Vagina (tissue), 2 donors: ENCODE measurements at places on chromosomes 4 and X.

GRCh38 chr4:185792384-185793115 lies 19.4 kb downstream of the SORBS2 start:
- no peak for DNase-seq

- DNase-seq: no peak
Observed at GRCh38 chr4:8261851-8262535, 7.6 kb upstream of the HTRA3 start.

GRCh38 chr4:187270154-187270553 lies 546.5 kb upstream of the FAT1 start:
- no peak for DNase-seq

GRCh38 chrX:109614951-109615350 lies 10.0 kb downstream of the KCNE5 start:
- no peak for DNase-seq

- no peak for DNase-seq
Observed at GRCh38 chr4:152723236-152723635, 43.4 kb upstream of the TMEM154 start.

GRCh38 chr4:140865253-140866217 lies 109.3 kb upstream of the TBC1D9 start:
- DNase-seq: no peak

GRCh38 chrX:74449322-74449936 lies 28.1 kb downstream of the SLC16A2 start:
- DNase-seq: peak; percentile 49

- no peak for DNase-seq
Observed at GRCh38 chr4:87209696-87210095, 10.7 kb downstream of the KLHL8 start.

- no peak for DNase-seq
Observed at GRCh38 chrX:113726009-113726408, 857.9 kb upstream of the HTR2C start.

DNA sequence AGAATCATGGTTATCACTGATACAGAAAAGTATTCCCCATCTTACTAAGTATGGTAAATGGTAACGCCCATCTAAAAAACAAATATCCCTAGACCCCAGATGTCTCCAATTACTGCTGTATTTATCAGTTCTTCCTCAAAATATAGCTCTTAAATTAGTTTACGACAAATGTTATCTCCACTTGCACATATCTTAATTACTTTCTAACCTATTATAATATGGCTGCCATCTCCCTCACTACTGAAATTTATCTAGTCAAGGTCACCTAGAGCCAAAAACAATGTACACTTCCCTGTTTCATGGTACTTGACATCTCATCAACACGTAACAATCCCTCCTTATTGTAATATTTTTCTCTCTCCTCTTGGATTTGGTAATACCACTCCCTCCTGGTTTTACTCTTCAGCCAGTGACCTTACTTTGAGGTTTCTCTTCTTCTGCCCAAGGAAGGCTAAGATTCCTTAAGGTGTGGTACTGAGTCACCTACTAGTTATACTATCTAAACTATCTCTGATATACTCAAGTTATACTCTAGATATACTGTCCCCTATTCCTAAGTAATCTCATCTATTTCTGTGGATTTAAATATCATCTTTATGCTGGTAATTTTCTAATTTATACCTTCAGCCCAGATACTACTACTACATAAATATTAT lies 8.6 kb downstream of the LCORL start:
- no peak for DNase-seq

- DNase-seq: no peak
Observed at GRCh38 chr4:90025248-90025647, 101.9 kb upstream of the CCSER1 start.

DNA sequence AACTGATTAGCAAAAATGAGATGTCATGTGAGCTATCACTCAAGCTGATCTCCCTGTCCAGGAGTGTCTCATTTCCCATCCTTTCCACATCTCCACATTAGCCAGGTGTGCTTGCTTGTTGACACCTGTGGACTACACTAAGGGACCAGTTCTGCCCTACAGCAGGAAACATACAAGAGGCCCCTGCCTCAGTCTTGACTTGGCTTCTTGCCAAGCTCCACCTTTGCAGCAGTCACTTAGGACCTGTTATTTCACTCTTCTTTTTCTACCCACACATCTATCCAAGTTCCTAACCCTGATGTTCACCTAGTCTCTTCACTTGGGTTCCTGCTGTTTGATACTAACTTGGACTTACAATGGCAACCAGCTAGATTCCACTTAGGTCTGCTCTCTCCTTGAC lies 13.2 kb downstream of the FRMD7 start:
- DNase-seq: no peak

- DNase-seq: no peak
Observed at GRCh38 chrX:12370497-12370986, 232.3 kb downstream of the FRMPD4 start.

- no peak for DNase-seq
Observed at GRCh38 chrX:130575831-130576389, 174.1 kb downstream of the RBMX2 start.

- no peak for DNase-seq
Observed at GRCh38 chr4:72606751-72607150, 37.7 kb upstream of the ADAMTS3 start.

DNA sequence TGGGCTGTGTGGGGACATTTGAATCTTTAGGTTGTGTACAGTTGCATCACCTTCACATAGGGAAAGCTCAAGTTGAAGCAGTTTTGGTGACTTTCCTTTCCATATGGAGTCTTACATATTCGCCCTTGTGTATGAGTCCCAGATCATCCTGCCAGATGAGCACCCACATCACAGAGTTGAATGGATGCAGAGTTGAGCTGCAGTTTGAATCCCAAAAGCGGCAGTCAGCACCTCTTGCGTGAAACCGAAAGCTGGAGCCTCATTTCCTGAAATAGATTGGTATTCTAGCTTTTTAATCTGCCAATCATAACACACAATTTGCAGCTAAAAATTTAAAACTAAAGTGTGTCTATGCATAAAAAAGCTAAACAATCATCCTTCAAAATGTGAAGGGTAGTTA lies 162.9 kb upstream of the DIPK2B start:
- no peak for DNase-seq

DNA sequence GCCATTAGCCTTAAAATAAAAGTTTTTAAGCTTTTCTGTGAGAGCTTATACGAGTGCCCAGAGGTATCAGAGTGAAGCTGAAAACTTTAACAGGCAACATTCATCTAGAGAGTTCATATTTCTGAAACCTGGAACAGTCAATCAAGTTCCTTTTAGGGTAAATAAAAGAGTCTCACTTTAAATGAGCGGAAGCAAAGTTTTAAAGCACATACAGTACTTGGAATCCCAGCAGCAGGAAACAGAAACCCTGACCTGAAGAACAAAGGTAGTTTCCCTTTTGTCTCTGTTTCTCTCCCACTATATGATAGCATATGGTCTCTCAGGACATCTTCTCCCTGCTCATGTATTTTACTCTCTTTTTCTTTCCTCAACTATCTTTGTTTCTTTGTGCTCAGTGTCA lies 153.0 kb downstream of the ASB9 start:
- no peak for DNase-seq

DNA sequence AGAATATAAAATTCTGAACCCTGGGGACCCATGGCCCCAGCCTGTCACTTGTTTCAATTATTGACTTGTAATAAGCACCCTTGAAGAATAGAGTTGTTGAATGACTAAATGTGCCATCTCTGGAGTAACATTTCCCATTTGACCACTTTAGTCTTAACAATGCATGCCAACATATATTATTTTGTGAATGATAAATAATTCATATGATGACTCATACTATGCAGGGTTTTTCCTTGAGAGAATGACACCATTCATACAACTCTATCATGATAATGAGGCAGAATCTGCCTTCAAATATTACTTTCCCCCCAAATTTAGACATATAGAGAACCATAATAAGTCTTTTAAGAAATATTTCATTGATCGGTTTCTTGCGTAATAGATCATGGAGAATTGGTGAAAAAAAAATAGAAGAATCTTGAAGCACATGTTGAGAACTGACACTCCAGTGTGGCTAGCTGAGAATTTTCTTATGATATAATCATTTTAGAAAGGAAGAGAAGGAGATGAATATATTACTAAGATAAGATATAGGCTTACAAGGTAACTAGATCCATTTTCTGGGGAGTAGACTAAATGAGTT lies 404.5 kb downstream of the GRXCR1 start:
- no peak for DNase-seq

- no peak for DNase-seq
Observed at GRCh38 chr4:90120037-90120436, 7.2 kb upstream of the CCSER1 start.

GRCh38 chrX:9855561-9856283 lies 69.5 kb downstream of the SHROOM2 start:
- no peak for DNase-seq

DNA sequence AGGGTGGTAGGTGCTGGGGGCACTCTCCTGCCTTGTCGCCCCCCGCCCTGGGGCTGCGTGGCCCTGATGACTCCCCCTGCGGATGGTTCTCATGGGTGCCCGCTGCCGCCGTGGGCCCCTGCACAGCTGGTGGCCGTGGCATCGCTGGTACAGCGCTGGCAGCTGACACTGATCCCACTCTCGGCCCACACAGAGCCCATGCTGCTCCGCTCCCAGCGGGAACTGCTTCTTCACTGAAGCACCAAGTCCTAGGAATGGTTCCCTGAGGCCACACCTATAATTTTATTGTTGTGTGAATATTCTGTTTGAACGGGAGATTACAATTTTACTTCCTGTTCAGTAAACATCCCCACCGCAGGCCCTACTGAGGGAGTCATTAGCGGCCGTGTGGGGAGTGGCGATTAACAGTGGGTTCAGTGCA lies 138.6 kb upstream of the NKX1-1 start:
- DNase-seq: no peak

DNA sequence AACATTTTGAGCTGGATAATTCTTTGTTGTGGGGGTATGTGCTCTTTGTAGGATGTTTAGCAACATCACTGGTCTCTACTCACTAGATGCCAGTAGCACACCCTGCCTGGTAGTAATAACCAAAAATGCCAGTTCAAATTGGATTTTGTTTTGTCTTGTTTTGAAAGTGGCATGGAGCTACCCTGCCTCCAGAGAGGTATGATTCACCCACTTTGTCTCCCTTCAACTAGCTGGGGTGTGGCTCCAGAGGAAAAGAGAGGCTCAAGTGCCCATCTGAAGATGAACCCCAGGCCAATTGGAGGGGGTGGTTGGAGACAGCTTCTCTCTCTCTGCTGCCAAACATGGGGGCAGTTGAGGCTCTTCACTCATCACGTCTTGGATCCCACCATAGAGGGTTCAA lies 34.5 kb downstream of the NIPAL1 start:
- DNase-seq: no peak

- DNase-seq: no peak
Observed at GRCh38 chr4:77697860-77698590, 92.4 kb downstream of the CXCL13 start.

- no peak for DNase-seq
Observed at GRCh38 chrX:1899841-1900240, 285.0 kb downstream of the ASMT start.

DNA sequence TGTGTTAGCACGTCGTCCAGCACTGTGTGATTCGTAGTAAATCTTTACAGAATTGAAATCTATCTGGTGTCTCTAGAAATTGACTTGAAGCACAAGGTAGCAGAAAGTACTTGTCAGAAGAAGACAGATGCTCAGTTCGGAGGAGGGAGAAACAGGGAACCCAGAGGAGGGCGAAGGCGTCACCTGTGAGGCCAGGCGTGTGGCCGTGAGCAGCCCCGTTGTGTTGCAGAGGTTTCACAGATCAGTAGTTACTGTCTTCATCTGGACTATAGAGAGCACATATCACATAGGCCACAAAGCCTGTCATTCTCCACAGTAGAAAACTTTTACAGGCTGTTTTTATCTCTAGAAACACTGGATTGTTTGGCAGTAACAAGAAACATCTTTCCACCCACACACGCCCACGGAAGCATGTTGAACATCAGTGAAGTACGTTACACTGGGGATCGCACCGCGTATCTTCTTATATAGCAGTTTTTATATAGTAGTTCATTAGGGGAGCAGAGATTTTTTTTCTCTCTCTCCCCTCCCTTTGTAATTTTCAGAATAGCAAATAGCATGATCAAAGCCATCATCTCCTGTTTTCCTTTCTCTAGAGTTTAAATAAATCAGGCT lies 48.1 kb upstream of the TLR3 start:
- no peak for DNase-seq

DNA sequence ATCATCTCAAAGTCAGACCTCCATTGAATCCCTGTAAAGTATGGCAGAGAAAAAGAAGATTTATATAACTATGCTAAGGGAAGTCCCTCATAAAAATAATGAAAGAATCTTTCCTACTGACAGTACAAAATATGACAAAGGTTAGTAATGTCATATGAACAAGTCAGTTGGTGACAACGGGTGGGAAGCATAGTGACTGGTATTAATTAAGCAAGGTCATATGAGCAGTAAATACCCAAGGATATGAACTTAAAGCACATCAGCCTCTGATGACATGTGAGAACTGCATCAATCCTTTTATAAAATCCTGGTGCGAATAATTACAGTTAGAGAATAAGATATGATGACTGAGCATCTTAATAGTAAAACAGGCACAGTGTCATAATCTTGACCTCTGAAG lies 364.8 kb upstream of the GALNTL6 start:
- no peak for DNase-seq

DNA sequence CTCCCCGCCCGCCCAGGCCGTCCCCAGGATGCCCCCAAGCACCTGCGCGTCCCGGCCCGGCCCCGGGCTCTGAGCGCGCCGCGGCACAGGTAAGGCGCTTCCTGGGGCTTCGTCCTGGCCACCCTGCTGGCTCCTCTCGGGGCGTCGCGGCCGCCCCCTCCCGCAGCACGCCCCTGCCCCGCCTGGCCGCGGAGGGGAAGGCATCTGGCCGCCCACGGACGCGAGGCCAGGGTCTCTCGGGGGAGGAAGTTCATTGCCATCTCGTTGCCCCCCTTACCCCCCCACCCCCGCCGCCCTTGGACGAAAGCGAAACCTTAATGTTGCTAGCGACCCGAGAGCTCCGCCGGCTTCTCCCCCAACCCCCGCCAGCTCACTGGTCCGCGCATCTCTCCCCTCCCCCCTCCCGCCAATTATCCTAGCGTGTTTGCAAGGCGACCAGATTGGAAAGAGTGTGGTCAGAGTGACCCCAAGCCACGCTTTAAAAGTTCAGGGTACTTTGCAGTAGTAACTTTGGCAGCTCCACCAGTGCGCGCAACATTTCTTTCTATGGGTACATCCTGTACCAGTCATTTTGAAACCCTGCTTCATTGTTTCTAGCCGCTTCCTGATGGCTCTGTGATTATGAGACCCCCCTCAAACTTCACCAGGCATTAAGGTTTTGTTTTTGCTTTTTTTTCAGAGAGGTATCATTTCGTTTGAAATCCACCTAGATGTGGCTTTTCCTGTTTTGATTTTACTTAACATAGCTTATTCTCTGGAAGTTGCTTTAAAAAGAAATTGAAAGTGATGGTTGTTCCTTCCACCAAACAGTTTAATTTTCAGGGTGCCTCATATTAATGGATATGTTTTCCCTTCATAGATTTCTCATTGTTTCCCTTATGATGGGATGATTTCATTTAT lies 626 bp downstream of the TBC1D1 start:
- DNase-seq: no peak
